ENCODE measurements at places on chromosomes 3 and 15.

- DNase-seq: no peak
These were observed 53.8 kb upstream of the RAB6B start for GRCh38 chr3:133949438-133949837.

- no peak for DNase-seq
These were observed 26.5 kb upstream of the SIAH2 start for GRCh38 chr3:150789451-150789850.

GRCh38 chr3:81743096-81744025 lies 18.1 kb downstream of the GBE1 start:
- peak; percentile 97 for DNase-seq

- no peak for DNase-seq
These were observed 101.7 kb downstream of the P3H2 start for GRCh38 chr3:190019006-190019405.

DNA sequence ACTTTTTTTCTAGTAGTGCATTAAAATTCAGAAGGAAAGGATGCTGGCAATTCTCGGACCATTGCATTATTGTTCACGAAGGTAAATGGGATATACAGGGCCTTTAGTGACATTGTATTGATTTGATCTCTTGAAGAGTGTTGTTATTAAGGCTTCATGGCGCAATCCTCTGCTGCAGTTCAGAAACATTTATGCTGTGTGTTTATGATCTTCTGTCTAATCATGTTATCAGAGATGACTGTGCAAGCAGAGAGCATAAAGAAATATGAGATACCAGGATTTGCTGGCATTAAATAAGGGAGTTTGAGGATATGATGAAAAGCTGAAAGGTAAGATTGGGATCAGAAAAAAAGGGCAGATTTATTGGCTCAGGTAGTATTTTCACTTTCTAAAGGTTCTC lies 180.6 kb downstream of the EPHA6 start:
- no peak for DNase-seq

GRCh38 chr3:134810052-134810435 lies 15.0 kb downstream of the EPHB1 start:
- no peak for DNase-seq

GRCh38 chr3:98755601-98756000 lies 7.5 kb upstream of the ST3GAL6 start:
- DNase-seq: no peak

DNA sequence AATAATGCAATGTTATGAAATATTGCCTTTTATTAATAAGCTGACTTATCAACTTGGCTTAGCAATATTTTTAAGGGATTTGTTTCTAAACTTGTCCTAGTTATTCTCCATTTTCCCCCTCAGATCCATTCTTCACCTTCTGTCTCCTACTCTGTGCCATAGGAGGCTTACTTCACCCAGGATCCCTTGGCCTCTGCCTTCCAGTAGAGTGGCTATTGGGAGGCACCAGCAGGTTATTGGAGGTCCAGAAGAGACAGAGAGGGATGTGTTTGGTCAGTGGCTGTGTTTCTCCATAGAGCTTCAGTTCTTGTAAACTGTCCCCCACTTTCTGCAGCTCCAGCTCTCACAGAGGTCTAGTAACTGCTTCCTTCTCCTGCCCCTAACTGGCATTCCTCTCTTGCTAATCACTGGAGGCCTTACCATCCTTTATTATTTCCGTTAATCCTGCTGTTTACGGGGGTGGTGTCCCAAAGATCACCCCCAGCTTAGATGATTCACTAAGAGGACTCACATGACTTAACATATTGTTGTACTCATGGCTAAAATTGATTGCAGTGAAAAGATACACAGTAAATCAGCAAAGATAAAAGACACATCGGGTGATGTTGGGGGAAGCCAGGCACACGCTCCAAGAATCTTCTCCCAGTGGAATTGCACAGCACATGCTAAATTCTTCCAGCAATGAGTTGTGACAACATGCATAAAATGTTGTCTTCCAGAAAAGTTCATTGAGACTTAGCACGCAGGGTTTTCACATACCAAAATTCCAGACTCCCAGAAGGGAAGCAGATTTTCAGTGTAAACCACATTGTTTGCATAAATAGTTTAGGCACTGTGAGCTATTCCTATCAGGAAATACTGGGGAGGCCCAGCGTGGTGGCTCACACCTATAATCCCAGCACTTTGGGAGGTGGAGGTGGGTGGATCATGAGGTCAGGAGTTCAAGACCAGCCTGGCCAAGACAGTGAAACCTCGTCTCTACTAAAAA lies 67.5 kb downstream of the RPL22L1 start:
- DNase-seq: peak; percentile 95

- DNase-seq: no peak
These were observed 384.7 kb downstream of the ZIC1 start for GRCh38 chr3:147793841-147794240.

DNA sequence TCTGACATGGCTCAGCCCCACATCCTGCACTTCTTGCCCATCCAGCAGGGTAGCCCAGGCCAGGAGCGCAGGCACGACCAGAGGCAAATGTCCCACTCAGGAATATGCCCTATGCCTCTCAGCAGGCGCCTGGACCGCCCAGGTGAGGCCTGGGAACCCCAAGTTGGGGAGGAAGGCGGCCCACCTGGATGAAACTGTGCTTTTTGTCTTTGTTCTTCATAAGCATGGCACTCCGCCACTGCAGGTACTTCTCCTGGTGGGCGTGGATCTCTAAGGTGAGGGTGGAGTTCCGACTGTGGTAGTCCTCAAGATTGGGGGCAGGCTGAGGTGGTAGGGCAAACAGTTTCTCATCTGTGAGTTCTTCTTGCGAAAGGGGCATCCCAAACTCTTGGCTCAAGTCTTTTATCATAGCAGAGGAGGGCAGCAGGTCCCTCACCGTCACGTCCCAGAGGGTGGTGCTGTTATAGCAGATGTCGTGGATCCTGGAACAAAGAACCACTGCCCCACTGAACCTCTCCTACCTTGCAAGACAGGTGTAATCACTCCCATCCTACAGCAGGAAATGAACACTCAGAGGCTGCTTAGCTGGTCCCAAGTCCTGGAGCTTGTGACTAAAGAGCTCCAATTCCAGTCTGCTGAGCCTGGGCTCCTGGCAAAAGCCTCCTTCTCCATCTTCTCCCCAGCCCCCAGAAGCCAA lies 53.2 kb downstream of the ACAD9 start:
- no peak for DNase-seq

GRCh38 chr3:5264093-5264600 lies 76.6 kb downstream of the EDEM1 start:
- no peak for DNase-seq

DNA sequence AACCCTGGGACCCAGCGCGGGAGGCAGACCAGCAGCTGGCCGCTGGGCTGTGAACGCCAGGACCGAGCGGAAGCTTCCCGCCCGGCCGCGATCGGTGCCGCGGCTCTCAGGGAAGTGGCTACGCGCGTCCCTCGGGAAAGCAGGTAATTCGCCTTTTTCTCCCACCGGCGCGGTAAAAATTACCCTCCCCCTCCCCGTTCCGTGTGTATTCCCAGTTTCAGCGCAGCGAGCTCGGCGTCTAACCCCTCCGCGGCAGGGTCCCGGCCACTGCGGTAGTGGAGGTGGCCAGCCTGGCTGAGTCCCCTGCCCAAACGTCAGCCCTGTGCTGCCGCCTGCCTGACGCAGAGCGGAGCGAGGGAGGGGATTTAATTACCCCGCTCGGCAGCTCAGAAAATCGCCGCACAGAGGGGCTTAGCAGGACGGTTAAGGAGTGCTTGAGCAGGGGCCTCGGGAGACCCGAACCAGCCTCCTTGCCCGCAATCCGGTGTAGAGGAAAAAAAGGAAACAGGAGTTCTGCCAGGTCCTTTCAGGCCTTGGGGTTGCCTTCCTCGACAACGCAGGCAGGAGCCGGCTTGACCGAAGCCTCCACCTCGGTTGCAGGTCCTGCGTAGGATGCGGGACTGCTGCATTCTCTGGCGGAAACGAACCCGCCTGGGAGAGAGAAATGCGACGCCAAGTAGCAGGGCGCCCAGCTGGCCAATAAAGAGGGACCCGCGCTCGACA lies 2.9 kb downstream of the GATA2 start:
- peak; percentile 55 for DNase-seq

DNA sequence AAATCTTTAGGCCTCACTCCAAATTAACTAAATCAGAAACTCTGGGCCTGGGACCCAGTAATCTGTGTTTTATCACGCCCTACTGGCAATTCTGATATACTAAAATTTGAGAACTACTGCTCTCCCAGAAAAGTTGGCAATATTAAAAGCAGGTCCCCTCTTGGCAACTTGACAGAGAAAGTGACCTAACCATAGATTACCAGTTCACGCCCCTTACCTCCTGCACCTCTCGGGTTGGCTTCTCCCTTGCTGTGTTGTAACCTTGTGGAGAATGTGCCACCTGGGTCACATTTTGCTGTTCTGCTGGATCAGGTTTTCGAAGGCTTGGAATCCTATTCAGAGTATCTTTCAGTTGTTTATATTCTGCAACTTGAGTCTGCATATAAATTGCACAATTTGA lies 59.1 kb downstream of the GOLIM4 start:
- DNase-seq: no peak

DNA sequence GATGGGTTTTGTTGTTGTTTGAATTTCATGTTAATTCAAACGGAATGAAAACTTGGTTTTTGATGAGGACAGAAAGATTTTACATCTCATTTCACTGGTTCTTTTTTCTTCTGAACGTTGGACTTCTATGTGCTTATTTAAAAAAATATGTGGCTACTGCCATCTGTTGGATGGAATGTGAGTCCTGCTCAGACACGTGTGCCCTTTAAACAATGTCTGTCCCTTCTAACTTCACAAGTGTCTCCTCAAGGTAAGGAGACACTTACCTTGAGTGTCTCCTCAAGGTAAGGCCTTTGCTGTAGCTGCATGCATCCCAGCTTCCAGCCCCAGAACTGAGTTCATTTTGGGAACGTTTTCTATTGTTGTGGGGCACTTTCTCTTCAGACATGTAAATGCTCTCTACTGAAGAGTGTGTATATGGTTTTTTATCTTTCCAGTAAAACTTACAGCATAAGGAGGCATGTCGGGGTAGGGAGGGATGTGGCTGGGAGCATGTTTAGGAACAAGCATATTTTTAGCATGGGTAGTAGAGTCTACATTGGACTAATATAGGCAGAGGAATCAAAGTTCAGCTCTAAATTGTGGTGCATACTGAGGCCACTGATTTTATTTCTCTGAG lies 63.1 kb upstream of the UBE3A start:
- peak; percentile 32 for DNase-seq

- peak; percentile 37 for DNase-seq
These were observed 191.7 kb upstream of the TLE3 start for GRCh38 chr15:70289191-70289955.

DNA sequence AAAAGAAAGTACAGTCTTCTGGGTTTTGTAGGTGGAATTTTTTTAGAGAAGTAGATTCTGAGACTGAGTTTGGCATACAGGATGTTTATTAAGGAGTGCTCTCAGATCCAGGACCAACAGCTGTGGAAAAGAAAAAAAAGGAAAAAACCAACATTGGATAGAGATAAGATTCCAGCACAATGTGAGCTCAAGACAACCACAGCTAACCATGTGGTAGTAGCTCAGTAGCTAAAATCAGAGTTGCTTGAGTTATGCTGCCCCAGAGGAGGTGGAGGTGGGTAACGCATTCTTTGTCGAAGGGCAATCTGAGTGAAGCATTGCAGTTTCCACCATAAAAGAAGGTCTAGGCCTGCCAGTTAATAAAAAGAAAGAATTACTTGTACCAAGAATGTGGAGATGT lies 904.3 kb downstream of the NSUN3 start:
- DNase-seq: no peak

- DNase-seq: peak; percentile 25
These were observed 52.7 kb upstream of the SPTSSB start for GRCh38 chr3:161423911-161424522.

DNA sequence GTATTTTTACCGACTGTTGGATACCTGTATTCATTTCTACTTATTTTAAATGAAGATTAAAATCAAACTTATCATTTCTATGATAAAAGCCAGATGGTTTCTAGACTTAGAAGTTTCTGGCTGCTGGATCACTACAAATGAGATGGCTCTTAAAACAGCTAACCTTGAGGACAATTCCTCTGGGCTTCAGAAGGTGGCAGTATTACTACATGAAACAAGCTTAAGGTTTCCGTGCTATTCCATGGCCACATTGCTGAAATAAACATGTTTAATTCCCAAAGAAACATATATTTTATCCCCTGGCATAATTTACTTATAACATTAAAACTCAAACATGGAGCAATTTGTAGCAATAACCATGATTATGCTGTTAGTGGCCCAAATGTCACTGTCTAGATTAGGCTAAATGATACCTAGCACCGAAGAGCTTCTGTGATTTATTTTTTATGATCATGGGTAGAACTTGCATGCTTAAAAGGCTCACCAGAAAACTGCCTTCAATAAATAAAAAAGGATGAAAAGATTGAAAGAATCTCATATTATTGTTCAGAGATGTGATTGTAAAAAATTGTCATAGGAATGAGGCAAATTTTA lies 204.0 kb upstream of the NANOGP8 start:
- peak; percentile 78 for DNase-seq

- no peak for DNase-seq
These were observed 10.7 kb upstream of the ZXDC start for GRCh38 chr3:126486360-126486847.

DNA sequence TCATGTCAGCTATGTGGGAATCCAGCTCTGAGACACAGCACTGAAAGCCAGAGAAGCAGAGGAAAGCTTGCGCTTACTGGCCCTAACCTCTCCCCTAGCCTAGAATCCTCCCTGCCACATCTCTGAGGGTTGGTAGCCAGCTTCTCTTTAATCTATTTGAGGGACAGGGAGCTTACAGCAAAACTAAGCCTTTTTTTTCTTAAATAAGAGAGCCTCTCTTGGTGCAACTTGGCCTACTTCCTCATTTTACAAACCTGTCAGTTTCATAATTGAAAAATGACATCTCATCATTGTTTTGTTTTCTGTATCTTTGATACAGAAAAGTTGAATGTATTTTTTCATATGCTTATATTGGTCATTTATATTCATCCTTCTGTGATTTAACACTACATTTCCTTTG lies 193.9 kb downstream of the ZNF621 start:
- no peak for DNase-seq

- no peak for DNase-seq
These were observed 279.2 kb downstream of the EDEM1 start for GRCh38 chr3:5466717-5467116.

All from iris pigment epithelial cell (primary cell).